ENCODE measurements at places on chromosomes 3 and 15.

- no peak for DNase-seq
Measured at GRCh38 chr15:81015621-81016488, 15.1 kb downstream of the TLNRD1 start.

- DNase-seq = no peak
Measured at GRCh38 chr3:106720510-106720909, 656.7 kb upstream of the CCDC54 start.

- DNase-seq = peak; percentile 24
Measured at GRCh38 chr15:55289011-55289745, 435 bp downstream of the RAB27A start.

DNA sequence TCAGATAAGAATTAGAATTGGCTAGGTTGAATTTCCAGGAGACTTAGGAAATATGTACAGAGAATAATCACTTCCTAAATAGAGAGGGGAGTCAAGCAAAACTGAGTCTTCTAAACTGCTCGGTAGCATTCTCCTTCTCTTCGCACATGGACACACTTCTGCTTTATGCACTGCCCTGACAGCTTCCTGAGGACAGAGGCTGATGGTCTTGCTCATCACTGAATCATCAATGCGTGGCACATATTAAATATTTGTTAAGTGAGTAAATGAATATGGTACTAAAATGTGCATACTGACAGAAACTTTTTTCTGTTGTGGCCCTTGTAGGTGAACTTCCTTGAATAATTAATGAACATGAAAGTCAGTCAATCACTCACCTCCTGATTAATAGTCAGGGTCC lies 315.5 kb downstream of the FHIT start:
- no peak for DNase-seq

GRCh38 chr3:38003371-38003816 lies 12.8 kb downstream of the VILL start:
- peak; percentile 40 for DNase-seq

DNA sequence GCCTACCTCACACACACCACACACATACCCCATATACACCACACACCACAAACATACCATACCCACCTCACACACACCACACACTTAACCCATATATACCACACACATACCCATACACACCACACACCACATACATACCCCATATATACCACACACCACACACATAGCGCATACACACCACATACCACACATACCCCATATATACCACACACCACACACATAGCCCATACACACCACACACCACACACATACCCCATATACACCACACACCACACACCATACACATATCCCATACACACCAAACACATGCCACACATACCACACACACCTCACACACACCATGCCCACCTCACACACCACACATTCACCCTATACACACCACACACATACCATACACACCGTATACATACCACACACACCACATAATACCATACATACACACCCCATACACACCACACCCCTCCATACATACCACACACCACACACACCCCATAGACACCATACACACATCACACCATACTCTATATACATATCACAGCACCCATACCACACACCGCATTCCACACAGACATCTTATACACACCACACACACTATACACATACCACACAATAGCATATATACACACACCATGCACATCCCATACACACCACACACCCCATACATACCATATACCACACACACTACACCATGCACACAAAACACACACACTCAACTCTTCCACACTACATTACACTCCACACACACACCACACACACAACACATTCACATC lies 29.5 kb downstream of the APBA2 start:
- no peak for DNase-seq

DNA sequence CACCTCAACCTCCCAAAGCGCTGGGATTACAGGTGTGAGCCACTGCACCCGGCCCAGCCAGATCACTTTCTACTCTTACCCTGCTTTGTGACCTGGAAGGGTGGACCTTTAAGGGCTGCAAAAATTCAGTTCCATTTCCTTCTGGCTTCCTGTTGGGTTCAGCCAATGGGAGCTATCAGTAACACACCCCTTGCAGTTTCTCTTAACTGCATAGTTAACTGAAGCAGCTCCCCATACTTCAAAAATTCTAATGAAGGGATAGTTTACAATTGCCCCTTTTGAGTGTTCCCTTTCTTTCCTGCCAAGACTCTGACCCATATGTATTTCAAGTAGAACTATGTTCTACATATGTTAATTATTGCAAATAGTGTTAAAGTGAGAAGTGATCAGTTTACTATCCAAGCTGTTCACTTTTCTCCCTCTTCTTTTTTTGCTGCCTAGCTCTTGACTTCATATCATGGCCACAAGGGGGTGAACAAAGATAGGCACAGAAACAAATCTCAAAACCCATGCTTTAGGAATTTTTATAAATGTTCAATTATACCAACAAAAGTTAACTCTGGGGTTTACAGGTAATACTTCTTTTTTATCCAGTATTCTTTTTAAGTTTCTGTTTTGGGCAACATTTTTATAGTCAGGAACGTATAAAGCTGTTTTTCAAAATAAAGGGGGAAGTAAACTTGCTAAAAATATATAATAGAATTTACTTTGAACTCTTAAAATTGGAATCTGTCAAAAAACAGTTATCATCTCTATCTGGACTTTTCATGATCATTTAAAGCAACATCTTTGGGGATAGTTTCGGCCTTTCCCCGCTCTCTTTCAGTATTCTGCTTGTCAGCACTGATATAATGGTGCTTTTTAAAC lies 8.1 kb downstream of the PGBD4 start:
- no peak for DNase-seq

GRCh38 chr3:63089007-63089750 lies 188.9 kb upstream of the SYNPR start:
- DNase-seq = no peak

DNA sequence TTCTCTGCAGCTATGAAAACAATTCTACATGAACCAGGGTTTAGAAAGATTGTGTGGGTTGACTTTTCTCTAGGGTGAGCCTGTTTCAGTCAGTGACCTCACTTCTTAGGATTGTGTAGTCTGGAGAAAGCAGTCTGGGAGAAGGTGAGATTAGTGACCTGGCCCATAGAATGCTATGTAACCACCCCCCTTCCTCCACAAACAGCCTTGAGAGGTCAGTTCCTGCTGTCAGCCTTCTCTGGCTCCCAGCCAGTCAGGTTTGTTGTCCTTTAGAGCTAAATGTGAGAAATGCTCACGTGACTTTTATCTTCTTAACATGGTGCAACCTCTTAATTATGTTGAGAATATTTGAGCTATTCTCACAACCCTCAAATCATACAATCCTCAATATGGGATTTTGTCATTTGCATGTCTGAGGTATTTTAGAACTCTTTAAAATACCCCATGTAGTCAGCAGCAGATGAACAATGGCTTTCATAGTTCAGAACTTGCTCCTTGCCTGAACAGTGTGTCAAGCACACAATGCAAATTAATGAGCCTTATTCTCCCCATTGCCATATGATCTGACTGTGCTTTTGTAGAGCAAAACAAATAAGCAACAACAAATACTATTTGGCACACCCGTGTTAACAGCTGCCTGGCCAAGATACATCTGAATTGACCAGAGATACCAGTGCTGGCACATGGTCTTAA lies 311.6 kb downstream of the CNTN6 start:
- DNase-seq = no peak

DNA sequence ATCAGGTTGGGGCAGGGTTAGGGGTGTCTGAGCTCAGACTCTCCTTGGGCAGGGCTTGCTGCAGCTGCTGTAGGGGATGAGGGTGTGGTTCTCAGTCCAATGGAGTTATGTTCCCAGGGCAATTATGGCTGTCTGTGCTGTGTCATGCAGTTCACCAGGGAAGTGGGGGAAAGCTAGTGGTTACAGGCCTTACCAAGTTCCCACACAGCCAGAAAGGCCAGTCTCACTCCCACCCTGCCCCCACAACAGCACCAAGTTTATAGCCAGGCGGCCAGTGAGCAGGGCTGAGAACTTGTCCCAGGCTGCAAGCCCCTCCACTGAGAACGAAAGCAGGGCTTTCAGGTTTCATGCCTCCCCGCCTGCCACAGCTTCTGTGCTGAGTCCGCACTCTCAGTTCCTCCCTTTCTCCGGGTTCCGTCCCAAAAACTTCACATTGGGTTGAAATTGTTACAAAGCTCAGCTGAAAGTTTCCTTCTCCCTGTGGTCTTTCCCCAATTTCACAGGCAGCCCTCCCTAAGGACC lies 19.6 kb upstream of the CPOX start:
- DNase-seq = no peak

DNA sequence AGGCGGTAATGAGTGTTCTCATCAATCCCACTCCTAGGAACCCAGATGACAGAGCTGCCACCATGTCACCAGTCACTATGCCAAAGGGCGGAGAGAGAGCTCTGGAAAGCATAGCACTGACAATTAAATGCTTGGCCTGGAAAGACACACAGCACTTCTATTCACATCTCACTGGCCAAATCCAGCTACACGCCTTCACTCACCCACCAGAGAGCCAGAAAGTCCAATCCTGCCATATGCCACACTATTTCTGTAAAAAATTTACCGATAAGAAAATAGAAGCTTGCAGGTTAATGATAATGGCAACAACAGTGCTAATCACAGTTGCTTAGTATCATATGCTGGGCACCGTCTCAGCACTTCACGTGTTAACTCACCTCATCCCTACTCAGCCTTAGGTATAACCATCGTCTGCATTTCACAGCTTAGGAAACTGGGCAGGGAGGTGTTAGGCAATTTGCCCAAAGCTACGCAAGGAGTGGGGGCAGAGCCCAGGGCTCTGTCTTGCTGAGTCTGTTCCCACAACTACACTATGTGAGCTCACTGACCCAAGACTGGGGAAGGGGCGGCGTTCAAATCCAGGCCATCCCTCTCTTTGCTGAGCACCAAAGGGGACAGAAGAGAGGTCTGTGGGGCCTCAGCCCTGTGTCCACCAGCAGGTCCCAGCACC lies 16.5 kb downstream of the KLHL25 start:
- DNase-seq = no peak

Data from CD4-positive, alpha-beta T cell treated with Interleukin-15 for 1 hour (primary cell).